Hindlimb muscle (tissue), 1 donor: ENCODE measurements at places on chromosomes 7 and 10. TPM values are rescaled to one million over a fixed set of nuclear protein-coding genes. Genes with fewer than 3 reads are reported as not detected.

- DNase-seq = no peak
These were observed 297.3 kb upstream of the LYZL1 start for GRCh38 chr10:28991333-28992270.

DNA sequence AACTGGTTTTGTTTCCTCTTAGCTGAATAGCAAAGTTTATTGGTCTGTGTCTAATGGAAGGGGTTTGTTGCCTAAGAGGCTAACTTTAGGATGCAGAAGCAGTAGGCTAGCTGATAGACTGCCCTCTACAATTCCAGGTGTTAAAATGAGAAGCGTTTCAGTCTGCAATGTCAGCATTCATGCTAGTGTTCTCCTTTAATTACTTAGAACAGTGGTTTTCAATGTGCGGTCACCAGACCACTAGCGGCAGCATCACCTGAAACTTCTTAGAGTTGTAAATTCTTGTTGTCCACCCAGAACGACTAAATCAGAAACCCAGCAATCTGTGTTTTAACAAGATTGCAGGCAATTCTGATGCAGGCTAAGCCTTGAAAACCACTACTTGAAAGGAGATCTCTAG, 392.9 kb downstream of the IPMK start:
- DNase-seq = no peak

GRCh38 chr10:13795653-13796555, 209.1 kb downstream of the PRPF18 start:
- no peak for DNase-seq

DNA sequence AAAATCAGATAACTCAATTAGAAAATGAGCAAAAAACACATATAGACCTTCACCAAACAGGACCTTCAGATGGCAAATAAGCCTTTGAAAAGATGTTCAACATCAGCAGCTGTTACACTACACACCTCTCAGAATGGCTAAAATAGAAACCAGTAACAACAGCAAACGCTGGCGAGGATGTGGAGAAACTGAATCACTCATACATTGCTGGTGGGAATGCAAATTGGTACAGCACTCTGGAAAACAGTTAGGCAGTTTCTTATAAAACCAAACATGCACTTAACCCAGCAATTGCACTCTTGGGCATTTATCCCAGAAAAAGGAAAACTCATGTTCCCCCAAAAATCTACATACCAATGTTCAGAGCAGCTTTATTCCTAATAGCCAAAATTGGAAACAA, 37.7 kb upstream of the SMARCD3 start:
- no peak for DNase-seq

DNA sequence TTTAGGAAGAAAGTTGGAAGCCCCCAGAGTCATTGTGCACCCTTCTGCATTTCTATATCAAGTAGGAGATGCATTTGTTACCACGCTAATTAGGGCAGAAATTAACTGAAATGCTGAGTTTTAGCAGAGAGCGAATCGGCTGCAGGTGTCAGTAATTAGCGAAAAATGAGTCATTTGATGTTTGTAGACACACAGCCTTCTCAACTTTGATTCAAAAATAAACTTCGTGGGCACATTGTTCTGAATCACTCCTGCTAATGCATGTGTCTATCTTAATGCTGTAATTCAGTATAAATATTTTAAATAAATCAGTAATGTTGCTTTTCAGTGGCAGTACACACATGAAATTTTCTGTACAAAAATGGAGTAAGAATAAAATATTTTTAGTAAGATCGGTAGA, 109.5 kb upstream of the CARD11 start:
- no peak for DNase-seq

DNA sequence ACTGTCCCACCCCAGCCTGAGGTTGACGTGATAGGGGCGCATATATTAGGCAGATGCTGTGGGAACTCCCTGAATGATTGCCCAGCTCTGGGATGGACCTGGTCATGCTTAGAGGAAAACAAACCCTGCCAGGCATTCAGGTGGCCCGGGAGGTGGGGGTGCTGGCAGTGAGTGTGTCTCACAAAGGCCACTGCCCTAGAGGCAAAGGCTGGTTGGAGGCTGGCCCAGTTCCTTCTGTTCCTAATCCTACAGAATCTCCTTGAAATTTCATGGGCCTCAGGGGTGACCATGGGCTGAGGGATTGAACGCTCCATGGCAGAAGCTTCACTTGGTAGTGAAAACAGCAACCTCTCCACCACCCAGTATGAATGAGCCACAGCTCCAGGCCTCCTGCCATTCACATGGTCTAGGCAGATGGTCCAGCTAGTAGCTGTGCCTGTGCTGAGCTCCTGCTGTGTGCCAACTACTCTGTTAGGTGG, 25.6 kb downstream of the ADRA2A start:
- no peak for DNase-seq

- peak; percentile 18 for DNase-seq
These were observed 225.7 kb upstream of the AOAH start for GRCh38 chr7:36949711-36950600.

GRCh38 chr7:52146871-52147634, 830.4 kb upstream of the COBL start:
- no peak for DNase-seq

GRCh38 chr10:102300278-102300843, 55.0 kb downstream of the GBF1 start:
- no peak for DNase-seq

GRCh38 chr7:33062023-33062781, at the start of gene NT5C3A:
Gene NT5C3A (minus strand): TSS chr7:33062776. CDS start chr7:33062705, 71 bp downstream.
- peak; percentile 58 for DNase-seq

- no peak for DNase-seq
These were observed 10.8 kb upstream of the SFRP5 start for GRCh38 chr10:97782455-97783228.

DNA sequence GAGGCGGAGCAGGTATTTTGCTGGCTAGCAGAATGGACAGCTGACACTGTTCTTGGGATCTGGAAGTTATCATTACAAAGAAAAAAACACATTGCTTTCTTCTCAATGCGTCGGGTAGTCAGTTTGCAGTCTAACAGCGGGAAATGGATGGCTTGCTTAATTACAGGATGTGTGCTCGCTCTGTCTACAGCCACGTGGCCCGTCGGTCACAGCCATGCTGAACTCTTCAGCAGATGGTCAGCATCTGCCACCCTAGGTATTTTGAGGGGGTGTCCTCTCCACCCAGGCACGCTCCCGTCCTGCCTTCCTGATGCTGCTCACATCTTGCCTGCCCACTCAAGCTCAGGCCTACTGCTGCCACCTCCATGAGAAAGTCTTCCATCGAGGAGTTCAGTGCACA, 20.4 kb upstream of the INMT start:
- no peak for DNase-seq

DNA sequence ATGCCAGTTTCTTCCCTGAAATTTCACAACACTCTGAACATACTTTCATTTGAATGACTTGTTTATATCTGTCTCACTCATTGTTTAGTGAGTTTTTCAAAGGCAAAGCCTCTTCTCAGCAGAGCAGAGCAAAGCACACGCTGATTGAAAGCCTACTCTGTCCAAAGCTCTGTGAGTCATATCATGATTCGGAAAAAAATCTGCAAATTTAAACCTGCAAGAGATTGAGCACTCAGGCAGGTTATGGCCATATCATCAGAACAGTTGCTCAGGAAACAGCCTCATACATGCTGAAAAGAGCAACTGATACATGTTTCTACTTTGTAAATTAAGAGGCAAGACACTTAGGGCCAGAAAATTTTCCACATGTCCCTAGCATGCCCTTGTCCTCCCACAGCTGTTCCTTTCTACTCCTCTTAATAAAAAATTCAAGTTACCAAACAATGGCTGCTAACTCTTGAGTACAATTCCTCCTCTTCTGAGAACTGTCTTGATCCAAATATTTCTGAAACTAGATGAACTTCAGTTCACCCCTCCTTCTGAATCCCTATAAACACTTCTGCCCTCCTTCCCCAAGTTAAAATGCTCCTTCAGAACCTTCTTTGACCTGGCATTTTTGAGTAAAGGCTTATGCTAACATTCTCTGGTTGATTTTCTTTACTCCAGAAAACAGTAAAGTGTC, 140.6 kb upstream of the HPS1 start:
- DNase-seq = no peak

DNA sequence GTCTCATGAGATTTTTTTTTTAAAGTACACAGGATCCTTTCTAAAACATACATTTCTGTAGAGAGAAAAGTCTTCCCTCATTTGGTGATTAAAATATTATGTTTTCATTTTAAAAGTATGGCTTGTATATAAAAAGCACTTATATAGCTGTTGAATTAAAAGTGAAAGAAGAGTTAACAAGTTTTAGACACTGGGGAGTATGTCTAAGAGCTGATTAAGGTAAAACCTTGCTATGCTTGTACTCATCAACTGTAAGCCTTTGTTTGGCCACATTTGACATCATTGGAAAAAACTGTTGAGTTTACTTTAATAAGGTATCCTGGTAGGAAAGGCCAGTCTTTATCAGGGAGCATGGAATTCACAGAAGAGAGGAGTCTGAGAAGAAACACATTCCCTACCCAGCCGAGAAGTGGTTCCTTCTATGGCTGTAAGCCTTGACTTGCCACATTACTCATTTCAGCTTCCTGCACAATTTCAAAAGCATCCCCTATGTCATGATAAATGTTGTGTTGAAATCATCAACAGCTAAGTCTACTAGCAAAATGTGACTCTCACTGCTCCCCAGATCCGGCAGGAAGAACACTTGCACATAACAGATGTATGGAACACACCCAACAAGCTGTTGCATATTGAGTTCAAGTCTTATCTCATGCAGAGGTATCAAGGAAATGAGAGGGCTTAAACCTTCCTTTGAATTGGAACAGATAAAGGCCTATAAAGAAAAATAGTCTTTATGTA, 171.8 kb upstream of the CDK1 start:
- no peak for DNase-seq

DNA sequence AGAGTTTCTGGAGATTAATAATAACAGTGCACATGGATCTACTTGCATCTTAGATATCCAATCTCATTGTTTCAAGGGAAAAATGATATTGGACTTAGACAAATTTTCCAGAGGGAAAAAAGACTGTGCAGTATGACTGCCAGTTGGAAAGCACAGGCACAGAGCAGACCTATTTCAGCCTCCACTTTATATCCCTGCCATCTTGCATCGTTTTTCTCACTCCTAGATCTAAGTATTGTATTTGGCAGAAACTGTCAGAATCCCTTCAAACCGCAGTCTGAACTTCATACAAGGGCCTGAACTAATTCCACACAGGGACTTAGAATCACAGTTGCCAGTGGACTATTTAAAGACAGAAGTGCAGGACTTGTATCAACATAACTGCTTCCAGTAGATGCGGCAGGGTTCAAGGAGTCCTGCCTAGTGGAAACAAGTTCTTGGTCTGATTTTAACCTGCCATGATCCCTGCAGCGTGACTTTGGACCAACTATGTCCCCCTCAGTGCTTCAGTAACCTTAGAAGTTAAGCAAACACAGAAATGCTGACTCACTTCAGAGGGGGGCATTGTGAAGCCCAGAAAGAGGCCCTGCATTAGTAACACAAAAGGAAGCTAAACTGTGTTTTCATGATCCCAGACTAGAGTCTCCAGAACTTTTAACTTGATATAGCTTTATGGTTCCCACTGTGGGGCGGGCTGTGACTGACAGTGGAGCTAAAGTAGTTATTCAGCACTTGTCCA, 95.7 kb upstream of the PALS2 start:
- peak; percentile 54 for DNase-seq

- DNase-seq = no peak
These were observed 233.6 kb upstream of the BMPER start for GRCh38 chr7:33671531-33672262.

- no peak for DNase-seq
These were observed 39.6 kb upstream of the SLC16A12 start for GRCh38 chr10:89575031-89575430.

DNA sequence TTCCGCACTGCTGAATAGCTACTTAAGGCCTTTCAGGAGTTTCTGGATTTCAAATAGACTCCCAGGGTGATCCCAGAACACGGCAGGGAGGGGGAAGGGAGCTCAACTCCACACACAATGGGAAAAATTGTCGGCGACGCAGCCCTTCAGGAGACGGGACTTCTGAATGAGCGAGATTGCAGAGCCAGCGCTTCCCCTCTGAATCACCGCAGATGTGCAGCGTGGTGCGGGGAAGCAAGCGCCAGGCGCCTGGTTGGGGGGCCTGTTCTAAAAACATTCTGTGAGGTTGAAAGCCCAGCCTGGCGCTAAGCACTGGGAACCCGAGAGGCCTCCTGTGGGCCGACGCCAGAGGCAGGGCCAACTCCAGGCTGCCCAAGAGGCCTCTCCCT, 163.3 kb downstream of the MAD1L1 start:
- no peak for DNase-seq

- DNase-seq = no peak
These were observed 136.7 kb downstream of the HECW1 start for GRCh38 chr7:43248961-43249822.

DNA sequence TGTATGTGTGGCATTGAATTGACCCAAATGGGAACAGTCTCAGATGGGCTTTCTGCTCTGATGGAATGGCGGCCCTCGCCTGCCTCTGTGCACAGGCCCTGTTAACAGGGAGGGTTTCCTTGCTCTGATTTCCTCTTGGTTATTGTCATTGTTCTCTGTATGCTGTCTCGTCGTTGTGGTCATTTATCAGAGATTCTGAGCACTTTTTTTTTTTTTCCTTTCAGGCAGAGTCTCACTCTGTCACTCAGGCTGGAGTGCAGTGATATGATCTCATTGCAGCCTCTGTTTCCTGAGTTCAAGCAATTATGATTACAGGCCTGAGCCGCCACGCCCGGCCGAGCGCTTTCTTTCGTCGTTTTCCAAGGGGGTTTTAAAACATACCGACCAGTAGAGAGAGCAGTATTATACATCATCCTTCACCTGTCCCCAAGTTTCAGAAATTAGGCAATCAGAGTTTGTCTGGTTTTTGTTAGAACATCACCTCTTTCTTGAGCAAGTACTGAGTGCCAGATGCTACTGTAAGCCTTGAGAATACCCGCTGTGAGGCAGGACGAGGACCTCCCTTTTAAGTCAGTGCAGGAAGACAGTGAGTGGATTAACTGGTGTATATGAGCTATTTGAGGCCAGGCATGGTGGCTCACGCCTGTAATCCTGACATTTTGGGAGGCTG, 6.5 kb downstream of the CHST12 start:
- no peak for DNase-seq

GRCh38 chr7:94176694-94177200, 172.6 kb upstream of the BET1 start:
- no peak for DNase-seq

ZNF783 gene
- polyA plus RNA-seq = 14.1 TPM

OR6B1 gene
- not detected for polyA plus RNA-seq

CTTNBP2 gene
- 1.5 TPM for polyA plus RNA-seq

COL13A1 gene
- 11.0 TPM for polyA plus RNA-seq

SPDYE17 gene
- polyA plus RNA-seq = not detected

ELN gene
- polyA plus RNA-seq = 87.1 TPM
